Stimulated activated CD4-positive, alpha-beta T cell treated with anti-CD3 and anti-CD28 coated beads, Interleukin-15, amount 100 ng/mL, for 48 hours (primary cell): ENCODE measurements at places on chromosomes 7 and 10.
A peak's percentile ranks its signal among the peaks of the same experiment; 100 is the strongest.

- DNase-seq = no peak
Observed at GRCh38 chr10:18635995-18636394, 15.4 kb downstream of the NSUN6 start.

- peak; percentile 10 for DNase-seq
Observed at GRCh38 chr7:130009848-130010688, 41.1 kb downstream of the ZC3HC1 start.

- no peak for DNase-seq
Observed at GRCh38 chr7:123795917-123796316, 47.1 kb upstream of the WASL start.

- no peak for DNase-seq
Observed at GRCh38 chr7:31027161-31027965, 24.7 kb upstream of the ADCYAP1R1 start.

DNA sequence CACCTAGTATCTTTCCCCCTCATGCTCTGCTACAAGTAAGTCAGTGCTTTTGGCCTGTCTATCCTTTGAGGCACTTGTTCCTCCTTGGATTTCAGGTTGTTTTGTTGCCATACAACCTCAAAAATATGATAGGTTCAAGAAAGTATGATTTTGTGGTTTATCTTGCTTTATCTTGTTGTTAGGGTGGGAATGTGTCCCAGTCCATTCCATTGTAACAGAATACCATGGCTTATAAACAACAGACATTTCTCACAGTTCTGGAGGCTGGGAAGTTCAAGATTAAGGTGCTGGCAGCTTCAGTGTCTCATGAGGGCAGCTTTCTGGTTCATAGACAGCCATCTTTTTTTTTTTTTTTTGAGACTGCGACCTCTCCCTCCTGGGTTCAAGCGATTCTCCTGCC lies 72.1 kb downstream of the TMEM270 start:
- DNase-seq = no peak

- DNase-seq = no peak
Observed at GRCh38 chr7:71334541-71334940, 202.6 kb downstream of the GALNT17 start.

GRCh38 chr7:149729586-149729982 lies 43.8 kb downstream of the ZNF467 start:
- no peak for DNase-seq

- no peak for DNase-seq
Observed at GRCh38 chr7:98456866-98457265, 56.0 kb upstream of the BAIAP2L1 start.

DNA sequence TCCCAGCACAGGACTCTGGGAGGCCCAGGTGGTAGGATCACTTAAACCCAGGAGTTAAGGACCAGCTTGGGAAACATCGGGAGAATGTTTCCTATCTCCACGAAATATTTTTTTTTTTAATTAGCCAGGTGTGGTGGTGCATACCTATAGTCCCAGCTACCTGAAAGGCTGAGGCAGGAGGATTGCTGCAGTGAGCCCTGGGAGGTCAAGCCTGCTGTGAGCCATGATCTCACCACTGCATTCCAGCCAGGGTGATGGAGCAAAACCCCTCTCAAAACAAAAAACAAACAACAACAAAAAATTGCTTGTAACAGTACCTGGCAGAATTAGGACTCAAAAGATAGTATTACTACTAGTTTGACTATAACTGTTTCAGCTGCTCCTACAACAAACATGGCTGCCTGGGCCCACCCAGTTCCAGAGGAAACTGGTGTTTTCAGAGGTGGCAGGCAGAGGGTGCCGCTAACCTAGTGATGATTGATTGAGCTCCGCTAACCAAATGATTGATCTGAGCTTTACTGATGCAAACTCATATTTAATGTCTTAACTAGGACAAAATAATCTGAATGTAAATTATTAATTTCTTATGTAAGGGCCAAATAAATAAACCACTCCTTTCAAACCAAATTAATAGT lies 57.0 kb downstream of the AP3M1 start:
- DNase-seq = no peak

- DNase-seq = no peak
Observed at GRCh38 chr10:33390046-33390445, 55.6 kb upstream of the NRP1 start.

GRCh38 chr7:139641337-139641992 lies 118.0 kb downstream of the CLEC2L start:
- DNase-seq = no peak

DNA sequence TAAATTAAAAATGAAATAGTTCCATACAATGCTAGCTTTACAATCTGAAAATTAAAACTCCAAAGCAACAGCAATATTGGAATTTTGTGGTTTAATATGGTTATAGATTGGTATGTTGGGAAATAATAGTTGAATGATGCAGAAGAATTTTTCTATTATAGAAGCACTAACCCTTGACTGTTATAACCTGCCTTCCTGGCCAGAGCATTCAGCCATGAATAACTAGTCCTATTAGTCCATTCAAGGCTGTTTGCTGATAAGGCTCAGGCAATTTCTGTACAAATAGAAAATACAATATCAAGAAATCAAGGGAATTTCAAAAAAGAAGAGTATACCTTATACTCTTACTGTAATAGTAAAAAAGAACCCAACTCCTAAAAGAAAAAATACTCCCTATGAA lies 101.6 kb upstream of the SP4 start:
- no peak for DNase-seq
